Stimulated activated CD8-positive, alpha-beta memory T cell treated with anti-CD3 and anti-CD28 coated beads, Interleukin-7, amount 100 ng/mL, for 1 hour (primary cell): ENCODE measurements at places on chromosomes 2 and 18.
A peak's percentile ranks its signal among the peaks of the same experiment; 100 is the strongest.

DNA sequence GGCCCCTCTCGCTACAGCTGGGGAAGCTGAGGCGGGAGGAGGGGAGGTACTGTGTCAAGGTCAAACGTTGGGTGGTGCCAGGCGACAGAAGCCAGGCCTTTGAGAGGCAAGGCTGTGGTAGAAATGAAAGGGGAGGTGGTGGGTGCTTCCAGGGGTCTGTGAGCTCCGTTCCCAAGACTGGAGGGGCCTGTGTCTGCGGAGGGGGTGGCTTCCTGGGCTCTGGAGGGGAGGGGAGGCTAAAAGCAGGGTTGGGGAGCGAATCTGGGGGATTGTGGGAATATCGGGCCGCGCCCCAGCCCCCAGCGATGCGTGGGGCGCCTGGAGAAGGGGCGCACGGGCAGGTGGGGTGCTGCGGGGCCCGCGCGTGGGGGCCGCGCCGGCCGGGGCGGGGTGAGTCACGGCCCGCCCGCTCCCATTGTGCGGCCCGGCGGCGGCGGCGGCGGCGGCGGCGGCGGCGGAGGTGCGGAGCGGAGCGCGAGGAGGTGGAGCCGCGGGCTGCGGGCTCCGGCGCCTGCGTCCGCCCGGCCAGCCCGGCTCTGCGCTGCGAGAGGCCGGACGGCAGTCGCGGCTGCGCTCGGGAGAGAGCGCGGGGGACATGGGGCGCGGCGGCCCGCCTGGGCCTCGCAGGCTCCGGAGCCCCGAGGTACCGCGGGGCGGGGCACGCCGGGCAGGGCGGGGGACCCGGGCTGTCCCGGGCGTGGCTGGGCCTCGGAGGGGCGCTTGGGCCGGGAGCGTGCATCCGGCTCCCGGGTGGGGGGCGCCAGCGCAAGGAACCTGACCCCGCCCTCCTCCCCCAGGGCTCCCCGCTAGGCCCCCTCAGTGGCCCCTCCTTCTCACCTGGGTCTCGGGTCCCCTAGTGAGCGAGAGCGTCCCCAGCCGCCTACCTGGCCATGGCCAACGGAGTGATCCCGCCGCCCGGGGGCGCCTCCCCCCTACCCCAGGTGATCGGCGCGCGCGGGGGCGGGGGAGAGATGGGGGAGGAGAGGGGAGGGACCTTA, at the start of gene SLC4A3:
SLC4A3 (plus strand) TSS at position 528 of the 998 bp plus-strand sequence; CDS start at position 891, 363 bp downstream.
- DNase-seq, result no peak

DNA sequence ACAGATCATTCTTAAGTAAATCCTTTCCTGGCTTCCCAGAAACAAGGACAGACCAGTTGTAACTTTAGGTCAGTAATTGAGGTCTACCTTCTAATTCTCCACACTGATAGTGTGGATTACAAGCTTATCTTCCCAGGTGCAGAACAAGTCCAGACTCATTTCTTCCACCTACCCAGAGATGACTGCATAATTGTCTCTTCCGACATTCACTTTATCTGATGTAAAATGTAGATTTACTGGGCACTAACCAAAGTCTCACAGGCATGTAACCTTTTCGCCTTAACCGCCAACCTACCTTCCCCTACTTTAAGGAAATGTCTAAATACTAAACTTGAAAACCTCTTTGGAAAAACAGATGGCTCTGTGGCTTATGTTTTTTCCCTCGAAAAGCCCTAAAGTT, 96.2 kb downstream of the NCK2 start:
- DNase-seq, result no peak

DNA sequence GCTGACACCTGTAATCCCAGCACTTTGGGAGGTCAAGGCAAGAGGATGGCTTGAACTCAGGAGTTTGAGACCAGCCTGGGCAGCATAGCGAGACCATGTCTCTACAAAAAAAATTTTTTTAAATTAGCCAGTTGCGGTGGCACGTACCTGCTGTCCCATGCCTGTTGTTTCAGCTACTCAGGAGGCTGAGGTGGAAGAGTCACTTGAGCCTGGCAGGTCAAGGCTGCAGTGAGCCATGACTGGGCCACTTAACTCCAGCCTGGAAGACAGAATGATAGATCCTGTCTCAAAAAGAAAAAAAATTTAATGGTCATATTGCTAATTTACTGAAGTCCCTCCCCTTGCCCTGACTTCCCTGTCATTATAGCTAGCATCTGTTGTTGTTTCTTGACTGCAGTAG, 112.6 kb downstream of the ARHGAP28 start:
- DNase-seq, result no peak

DNA sequence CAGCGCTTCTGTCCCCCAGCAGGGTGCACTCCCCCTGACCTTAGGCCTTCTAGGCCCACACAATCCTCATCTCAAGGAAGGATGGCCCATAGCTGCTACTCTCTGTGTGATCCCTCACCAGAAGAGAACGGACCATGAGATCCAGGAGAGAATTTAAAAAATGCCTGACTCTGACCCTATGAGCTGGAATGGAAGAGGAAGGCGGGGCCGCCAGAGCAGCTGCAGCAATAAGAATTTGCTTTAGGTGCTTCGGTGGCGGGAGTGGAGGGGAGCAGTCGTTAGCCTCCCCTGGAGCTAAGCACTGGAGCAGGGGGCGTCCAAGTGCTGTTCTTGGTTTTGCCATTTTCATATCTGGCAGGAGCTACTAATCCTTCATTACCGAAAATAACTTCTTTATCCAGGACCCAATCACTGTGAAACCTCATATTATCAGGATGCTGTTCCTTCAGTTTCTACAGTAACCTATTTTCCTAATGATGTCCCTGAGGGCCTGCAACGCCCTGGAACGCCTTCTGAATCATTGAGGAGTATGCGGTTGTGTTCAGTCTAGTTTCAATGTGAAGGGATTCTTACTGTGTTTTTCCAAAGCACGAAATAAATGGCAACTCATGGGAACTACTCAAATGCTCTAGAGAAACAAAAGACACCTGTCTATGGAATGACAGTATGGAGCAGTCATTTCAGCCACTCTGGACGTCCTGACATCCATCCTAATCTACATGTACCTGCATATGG, 105.1 kb upstream of the SIX2 start:
- DNase-seq, result no peak

DNA sequence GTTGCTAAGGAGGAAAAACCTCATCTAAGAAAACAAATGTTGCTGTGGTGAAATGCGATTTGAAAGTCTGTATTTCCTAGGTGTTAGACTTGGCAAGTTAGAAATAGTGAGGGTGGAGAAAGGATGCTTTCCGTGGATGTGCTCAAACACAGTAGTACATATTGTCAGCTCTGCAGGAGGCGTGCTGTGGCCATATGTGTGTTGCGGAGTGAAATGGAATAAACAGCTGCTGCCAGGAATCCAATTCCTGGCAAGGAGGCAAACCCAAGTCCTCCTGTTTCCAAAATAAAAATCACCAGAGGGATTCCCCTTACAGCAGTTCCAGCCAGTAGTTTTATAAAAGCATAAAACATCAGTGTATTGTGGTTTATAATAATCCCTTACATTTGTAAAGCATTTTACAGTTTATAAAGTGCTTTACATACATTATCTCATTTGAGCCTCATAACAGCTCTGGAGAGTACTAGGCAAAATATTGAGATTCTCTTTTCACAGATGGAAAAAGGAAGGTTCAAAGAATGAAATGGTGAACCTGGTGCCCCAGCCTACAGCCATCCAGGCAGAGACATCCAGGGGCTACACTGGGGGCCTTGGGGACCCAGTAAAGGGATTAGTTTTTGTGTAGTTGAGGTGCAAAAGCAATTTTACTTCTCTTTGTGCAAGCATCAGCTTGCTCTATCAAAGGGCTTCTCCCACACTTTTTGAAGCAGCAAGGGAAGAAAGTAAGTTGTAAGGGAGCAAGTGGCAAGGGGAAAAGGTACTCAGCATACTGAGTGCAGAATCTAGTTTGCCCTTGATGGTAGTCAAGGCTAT, 206.0 kb downstream of the AGPS start:
- no peak for DNase-seq

DNA sequence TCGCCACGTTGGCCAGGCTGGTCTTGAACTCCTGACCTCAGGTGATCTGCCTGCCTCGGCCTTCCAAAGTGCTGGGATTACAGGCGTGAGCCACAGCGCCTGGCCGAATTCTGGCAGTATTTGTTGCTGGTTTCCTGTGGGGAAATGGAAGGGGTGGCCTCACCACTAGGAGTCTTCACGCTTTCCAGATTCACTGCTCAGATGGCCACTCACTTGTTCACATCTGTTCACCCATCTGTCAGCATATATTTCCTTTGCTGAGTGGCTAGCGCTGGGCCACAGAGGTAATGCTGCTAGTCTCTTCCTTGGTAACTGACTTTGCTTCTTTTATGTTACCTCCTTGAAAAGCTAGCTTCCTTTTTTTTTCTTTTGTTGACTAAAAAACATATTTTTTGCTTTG, 27.2 kb downstream of the TMEM177 start:
- DNase-seq, result no peak

DNA sequence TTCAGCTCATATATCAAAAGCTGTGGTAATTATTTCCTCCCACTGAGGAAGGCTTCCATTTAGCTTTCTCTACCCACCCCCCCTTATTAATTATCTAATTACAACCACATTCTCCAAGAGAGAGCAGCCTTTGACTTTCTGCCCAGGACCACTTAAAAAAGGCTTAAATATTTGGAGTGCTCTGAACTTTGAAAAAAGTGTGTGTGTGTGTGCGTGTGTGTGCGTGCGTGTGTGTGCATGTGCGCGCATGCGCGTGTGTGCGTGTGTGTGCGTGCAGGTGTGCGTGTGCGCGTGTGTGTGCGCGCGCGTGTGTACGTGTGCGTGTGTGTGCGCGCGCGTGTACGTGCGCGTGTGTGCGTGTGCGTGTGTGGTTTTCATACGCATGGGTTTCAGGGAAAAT, 57.8 kb downstream of the TWIST2 start:
- DNase-seq, result no peak

DNA sequence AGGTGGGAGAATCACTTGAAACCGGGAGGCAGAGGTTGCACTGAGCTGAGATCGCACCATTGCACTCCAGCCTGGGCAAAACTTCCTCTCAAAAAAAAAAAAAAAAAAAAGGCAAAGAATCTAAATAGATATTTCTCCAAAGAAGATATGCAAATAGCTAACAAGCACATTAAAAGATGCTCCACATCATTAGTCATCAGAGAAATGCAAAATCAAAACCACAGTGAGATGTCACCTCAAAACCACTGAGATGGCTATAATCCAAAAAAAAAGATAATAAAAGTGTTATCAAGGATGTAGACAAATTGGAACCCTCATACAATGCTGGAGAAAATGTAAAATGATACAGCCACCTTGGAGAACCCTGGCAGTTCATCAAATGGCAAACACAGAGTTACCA, 8.4 kb downstream of the ST8SIA5 start:
- DNase-seq, result no peak

DNA sequence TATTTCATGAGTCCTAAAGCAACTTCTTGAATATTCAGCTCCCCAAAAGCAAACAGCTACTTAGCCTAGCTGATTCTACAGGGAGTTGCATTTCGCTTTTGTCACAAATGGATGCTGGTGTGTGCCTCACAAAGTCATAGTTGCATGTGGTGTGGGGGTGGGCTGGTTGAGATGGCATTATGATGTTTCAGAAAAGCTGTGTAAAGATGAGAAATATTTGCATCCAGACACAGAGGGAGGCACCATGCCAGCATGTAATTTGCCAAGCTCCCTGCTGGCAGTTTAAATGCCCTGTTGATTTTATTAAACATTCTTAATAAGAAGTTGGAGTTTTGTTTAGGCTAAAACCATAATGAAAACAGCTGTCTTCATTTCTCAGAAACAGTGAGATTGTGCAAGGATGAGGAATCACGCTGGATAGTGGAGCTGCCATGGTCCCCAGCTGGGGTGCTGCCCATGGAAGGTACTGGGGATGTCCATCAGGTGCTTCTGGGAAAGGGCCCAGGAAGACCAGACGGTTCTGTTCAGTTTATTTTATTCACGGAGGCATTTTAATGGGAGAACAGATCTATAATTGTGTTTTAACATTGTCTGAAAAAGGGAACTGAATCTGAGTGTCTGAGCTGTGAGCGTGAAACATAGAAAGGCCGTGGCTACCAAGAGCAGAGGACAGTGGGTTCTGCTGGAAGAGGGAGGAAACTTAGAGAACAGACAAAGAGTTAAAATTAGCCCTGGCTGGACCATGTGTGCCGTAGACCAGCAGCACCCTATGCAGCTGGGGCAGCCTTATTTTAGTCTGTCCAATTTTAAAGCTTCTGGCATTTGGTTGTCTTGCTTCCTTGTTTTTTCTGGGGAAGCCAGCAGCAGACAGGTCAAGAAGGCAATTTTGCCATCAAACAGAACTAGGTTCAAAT, 177.1 kb downstream of the FAM210A start:
- no peak for DNase-seq

GRCh38 chr18:26723981-26724380, 141.5 kb downstream of the AQP4 start:
- DNase-seq, result no peak

GRCh38 chr2:172833898-172834297, 98.3 kb downstream of the RAPGEF4 start:
- no peak for DNase-seq

- peak; percentile 36 for DNase-seq
Observed at GRCh38 chr2:105235388-105236059, 6.0 kb upstream of the GPR45 start.

DNA sequence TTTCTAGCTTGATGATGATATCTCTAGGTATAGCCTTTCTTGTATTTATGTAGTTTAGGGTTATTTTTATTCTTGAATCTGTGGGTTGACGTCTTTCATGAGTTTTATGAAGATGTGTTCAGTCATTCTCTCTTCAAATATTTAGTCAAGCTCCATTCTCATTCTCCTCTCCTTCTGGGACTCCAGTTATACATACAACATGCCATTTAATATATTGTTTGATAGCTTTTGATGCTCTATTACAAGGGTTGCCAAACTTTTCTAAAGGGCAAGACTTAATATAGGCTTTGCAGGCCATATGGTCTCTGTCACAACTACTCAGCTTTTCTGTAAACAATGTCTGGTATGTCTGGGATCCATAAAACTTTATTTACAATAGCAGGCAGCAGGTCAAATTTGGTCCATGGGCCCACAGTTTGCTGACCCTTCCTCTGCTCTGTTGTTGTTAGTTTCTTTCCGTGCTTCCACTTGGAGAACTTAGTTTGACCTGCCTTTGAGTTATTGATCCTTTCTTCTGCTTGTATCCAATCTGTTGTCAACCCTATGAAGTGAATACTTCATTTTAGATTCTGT, 40.6 kb upstream of the GPAT2 start:
- no peak for DNase-seq

DNA sequence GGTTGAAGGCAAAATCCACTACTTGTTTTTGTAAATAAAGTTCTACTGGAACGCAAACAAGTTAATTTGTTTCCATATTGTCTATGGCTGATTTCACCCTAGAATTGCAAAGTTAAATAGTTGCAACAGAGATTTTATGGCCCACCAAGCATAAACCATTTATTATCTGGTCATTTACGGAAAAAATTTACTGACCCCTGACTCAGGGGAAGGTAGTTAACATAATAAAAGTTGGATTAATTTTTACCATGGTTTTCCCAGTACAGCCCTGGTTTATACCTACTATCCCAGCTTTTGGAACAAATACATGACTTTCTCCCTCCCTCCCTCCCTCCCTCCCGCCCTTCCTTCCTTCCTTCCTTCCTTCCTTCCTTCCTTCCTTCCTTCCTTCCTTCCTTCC, 588.9 kb upstream of the TMEFF2 start:
- DNase-seq, result no peak

- DNase-seq, result no peak
Observed at GRCh38 chr2:181764095-181764963, 84.0 kb upstream of the NEUROD1 start.
